ENCODE measurements at places on chromosomes 7 and 10.

GRCh38 chr7:95327356-95327755 lies 3.0 kb upstream of the PON1 start:
- no peak for DNase-seq

- no peak for DNase-seq
These were observed 95.4 kb upstream of the WDR11 start for GRCh38 chr10:120755771-120756170.

- no peak for DNase-seq
These were observed 109.4 kb downstream of the PRKAG2 start for GRCh38 chr7:151767557-151767956.

DNA sequence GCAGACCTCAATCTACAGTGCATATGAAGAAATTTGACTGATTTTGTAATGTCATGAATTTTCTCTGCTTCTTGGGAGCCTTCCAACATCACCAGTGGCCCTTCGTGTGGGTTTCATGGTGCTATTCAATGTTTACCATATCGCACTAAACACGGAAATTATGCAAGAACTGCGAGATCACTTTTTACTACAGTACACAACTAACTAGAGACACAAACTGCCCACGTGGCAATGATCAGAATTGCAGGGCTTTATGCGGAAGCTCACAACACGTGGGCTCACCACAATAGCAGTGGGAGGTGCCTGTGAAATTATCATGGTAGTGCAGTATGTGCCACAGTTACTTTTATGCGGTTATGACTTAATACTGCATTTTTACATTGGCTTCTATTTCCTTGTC lies 449.7 kb upstream of the KLF6 start:
- no peak for DNase-seq

DNA sequence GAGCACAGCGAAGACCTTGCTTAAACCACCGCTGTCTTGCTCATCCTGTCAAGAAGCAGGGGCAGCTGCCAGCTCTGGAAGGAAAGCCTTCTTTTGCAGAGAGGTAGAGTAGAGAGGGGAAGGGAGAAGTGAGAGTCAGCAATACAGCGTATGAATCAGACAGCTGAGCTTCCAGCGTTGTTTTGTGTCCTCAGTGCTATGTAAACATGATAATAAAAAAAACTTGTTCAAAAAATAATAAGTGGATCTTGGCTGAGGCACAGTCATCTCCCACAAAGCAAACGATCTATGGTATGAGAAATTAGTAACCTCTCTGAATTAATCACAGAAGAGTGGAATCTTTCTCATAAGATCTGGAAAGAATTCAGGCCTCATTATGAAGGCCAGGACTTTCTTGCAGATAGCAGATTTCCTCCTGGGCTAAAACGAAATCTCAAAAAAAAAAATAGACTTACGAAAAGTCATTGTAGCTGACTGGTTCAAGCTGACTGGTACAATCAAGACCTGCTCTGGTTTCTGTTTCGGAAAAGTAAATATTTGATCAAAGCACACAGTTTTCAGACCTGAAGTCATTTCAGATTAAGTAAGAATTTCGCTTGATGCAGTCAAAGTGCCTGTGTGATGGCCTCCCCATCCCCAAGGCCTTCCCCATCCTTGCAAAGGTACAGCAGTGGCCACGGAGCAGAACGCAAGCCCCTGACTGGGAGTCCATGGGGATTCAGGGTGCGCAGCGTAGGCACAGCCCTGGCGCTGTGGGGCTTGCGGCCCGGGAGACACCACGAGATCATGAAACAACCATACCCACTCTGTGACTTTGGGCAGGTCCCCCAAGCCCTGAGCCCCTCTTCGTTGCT lies 29.4 kb downstream of the CHST15 start:
- DNase-seq: no peak

DNA sequence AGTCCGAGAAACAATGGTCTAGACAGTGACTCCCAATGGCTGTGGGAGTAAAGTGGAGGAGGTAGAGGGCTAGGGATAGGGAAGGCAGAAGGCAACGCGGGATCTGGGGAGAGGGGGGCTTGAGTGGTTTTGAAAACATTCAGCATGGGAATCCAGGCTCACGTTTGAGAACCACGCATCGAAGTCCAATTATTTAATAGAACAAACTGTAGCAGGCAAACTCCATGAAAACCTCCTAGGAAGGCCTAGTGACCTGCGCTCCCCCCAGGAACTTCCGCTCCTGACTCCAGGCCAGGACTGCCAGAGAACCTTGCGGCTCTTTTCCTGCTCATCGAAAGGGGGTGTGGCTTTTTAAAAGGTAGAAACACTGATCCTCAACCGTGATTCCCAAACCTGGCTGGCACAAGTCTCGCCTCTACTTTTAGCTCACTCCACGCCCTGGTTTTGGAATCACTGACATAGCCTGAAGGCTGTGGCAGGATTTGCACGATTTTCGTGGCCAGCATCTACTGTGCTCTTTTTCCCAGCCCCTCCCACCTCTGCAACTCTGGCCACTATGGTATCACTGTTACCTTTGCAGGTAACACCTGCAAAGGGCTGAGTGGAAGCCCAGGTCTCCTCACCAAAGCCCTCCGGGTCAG lies 43.4 kb downstream of the MYOF start:
- peak; percentile 46 for DNase-seq

GRCh38 chr7:3520206-3520605 lies 219.2 kb downstream of the SDK1 start:
- no peak for DNase-seq

- DNase-seq: peak; percentile 19
These were observed 273.9 kb upstream of the ADARB2 start for GRCh38 chr10:2011106-2011716.

- DNase-seq: peak; percentile 72
These were observed 1.8 kb downstream of the SNCG start for GRCh38 chr10:86960003-86960862.

DNA sequence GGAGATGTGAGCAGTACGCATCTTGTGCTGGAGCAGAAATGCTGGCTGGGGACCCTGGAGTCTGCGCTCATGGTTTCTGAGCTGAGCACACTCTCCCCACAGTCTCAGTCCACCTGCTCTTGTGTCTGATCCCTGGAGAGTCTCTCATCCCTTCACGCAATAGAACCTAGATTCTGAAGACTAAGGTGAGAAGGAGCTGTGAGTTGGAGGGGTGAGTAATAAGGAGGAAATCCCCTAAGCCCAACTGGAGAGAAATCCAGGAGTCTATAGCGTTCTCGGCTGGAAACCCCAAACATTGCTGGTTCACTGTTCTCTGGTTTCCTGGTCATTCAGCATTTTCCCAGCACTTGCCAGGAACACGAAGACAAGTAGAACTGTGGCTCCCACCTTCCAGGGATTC lies 68.3 kb upstream of the SMNDC1 start:
- no peak for DNase-seq

GRCh38 chr10:17383801-17384555 lies 70.4 kb downstream of the ST8SIA6 start:
- no peak for DNase-seq

Measured in endothelial cell (in vitro differentiated cells).